ENCODE measurements at places on chromosomes 16 and 17.

GRCh38 chr17:41140360-41141131, at the start of gene KRTAP4-6:
Gene KRTAP4-6 (minus strand): TSS chr17:41140544. CDS start chr17:41140487, 57 bp downstream.
- DNase-seq = no peak

- DNase-seq = no peak
Measured at GRCh38 chr16:84526794-84527531, 22.5 kb upstream of the MEAK7 start.

DNA sequence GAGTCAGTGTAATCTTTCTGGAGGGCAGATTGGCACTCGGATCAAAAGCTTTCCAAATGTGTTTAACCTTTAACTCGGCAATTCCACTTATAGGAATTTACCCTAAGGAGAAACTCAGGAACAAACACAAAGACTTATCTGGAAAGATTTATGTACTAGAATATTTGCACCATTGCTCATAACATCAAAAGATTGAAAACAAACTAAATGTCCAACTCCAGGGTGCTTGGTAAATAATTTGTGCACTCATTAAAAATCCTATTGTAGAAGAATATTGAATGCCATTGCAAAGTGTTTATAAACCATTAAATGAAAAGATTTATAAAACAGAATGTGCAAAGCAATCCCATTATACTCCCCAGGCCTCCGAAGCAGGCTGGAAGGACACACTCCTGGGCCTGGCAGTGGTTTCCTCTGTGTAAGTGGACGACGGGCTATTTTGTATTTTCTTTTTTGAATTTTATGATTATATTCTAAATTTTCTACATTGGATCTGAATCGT, 18.7 kb upstream of the RBFOX3 start:
- DNase-seq = no peak

GRCh38 chr16:12629271-12629670, 174.4 kb downstream of the CPPED1 start:
- no peak for DNase-seq

- DNase-seq = no peak
Measured at GRCh38 chr16:87295661-87296531, 21.3 kb downstream of the C16orf95 start.

GRCh38 chr17:55598495-55598894, 87.2 kb upstream of the SMIM36 start:
- DNase-seq = no peak

DNA sequence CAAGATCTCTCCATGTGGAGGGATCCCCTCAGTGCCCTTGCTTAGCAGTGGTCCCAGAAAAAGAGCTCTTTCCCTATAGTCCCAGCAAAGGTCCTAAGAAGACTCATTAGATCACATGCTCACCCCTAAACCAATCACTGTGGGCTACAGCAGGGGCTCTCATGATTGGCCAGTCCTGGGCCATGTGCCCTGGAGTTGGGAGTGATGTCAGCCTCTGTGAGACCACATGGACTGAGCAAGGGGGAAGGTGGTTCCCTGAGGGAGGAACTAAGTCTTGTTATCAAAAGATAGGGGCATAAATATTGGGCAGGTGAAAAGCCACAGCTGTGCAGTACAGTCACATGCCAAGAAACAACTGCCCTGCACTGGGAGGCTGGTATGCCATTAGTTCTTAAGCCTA, 51.3 kb downstream of the SCNN1B start:
- DNase-seq = no peak

DNA sequence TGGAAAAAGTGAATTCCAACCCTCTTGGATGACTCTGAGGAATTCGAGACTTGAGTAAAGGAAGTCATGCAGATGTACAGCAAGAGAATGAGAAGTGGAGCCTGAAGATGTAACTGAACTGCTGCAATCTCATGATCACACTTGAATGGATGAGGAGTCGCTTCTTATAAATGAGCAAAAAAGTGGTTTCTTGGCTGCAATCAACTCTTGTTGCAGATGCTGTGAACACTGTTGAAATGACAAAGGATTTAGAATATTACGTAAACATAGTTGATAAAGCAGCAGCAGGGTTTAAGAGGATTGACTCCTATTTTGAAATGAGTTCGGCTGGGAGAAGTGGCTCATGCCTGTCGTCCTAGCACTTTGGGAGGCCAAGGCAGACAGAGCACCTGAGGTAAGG, 25.5 kb downstream of the ASPA start:
- DNase-seq = no peak

DNA sequence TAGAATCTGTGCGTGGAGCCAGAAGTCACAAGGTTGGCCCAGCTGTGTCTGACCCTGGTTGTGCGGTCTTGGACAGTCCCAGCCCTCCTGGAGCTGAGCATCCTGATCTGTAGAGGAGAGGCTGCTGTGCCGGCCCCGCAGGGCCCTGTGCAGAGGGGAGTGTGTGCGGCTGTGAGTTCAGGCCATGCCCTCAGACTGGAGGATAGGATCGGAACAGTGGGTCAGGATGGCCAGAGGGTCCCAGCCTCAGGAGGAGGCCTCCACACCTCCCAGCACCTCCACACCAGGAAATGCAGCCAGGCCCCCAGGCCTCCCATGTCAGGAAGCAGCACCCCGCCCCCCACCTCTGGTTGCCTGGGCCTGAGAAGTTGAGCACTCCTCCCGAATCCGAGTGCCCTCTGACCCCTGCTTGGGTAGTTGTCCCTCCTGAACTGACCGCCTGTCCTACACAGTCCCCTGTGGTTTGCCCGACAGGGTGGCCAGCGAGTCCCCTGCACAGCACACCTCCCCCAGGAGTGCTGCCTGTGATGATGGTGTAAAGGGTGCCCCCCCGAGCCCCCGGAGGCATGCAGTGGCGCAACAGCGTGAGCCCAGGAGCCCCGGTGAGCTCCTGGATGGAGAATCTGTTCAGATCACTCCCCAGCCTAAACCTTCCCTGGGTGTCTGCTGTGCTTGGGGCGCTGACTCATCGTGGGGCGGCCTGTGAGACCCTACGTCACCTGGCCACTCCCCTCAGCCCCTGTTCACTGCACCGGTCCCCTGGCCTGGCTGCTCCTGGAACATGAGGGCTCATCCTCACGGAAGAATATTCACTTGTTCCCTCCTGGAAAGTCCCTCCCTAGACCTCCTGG, 285.2 kb downstream of the SEC14L1 start:
- DNase-seq = peak; percentile 46

DNA sequence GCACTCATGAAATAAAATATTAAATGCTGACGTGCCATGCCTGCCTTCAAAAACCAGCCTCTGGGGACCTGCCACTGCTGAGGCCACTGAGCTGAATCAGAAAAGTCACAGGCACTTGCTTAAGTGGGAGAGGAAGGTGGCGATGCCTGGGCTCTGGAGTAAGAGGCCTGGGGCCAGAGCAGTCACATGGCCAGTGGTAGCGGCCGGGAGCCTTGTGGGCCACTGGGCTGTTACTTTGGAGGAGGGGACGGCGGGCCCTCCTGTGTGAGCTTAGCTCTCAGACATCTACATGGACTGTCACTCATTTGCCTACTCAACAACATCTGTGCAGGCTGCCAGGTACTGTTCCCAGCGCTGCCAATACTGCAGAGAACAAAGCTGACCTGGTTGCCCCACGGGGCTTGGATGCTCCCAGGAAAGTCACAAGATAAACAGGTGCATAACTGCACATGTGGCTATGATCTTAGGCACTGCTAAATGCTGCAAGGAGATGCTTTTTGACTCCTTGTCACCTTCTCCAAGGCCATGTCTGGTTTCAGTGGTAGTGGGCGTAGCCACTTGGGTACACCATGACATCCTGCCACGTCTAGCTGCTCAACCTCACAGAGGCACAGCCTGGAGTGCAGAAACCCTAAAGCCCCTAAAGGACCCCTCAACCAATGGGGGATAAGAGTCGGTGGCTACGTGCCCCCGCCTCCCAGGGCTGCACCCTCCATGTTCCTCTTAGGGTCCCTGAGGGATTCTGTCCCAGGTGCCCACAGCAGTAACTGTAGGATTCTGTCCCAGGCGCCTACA, 11.6 kb downstream of the COTL1 start:
- no peak for DNase-seq

DNA sequence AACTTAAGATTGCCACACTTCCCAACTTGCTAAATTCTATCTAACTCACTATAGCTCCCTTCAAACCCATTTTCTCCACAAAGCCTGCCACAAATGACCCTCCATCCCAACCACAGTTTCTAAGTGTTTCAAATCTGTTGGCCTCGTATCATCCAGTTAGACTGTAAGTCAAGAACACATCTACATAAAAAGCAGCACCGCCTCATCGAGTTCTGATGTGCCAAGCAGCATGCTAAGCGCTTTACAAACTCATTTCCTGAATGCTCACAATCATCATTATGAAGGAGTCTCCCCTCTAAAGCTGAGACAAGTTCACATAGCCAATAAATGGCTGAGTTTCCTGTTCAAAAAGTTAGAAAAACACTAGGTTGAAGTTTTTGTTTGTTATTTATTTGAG, 9.2 kb upstream of the ANKFY1 start:
- no peak for DNase-seq

- no peak for DNase-seq
Measured at GRCh38 chr17:77096570-77097214, 44.1 kb upstream of the SEC14L1 start.

GRCh38 chr17:4134721-4135120, 8.1 kb downstream of the ZZEF1 start:
- DNase-seq = no peak

- DNase-seq = no peak
Measured at GRCh38 chr17:19370493-19370960, 7.8 kb upstream of the MAPK7 start.

DNA sequence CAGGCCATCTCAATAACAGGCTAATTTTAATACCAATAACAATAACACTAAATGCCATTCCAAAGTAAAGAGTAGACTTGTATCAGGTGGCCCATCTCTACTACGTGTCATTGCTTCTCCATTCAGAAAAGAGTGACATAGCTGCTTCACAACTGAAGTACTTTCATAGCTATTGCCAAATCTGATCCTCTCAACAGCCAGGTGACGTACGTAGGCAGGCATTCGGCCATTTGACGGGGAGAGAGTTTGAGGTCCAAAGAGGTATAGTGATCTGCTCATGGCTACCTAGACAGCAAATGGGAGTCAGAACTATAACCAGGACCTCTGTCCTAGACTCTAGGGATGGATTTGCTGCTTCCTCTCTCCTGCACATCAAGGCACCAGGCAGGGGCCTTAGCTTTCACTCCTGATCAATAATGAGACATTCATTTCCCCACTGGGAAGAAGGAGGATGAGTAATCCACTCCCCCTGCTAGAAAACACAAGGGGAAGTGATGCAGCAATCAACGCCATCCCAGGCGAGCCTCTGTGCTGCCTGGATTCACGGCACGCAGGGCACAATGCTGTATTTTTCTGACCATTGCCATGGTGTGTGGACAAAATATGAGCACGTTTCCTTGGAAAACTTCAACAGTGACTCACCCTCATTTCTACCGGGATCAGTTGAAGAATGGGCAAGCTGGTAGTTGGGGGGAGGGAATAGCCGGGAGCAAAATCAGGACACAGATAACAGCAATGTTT, 80.9 kb downstream of the SPACA3 start:
- no peak for DNase-seq

GRCh38 chr17:18261146-18261515, 669 bp downstream of the MIEF2 start:
- peak; percentile 21 for DNase-seq

DNA sequence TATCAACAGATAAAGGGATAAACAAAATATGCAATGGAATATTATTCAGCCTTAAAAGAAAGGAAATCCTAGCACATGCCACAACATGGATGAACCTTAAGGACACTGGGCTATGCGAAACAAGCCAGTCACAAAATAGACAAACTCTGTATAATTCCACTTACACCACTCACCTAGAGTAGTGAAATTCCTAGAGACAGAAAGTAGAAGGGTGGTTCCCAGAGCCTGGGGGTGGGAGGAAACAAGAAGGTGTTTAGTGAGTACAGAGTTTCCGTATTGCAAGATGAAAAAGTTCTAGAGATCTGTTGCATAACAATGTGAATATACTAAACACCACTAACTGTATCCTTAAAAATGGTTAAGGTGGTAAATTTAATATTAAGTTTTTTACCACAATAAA, 10.0 kb downstream of the SPOP start:
- DNase-seq = no peak

DNA sequence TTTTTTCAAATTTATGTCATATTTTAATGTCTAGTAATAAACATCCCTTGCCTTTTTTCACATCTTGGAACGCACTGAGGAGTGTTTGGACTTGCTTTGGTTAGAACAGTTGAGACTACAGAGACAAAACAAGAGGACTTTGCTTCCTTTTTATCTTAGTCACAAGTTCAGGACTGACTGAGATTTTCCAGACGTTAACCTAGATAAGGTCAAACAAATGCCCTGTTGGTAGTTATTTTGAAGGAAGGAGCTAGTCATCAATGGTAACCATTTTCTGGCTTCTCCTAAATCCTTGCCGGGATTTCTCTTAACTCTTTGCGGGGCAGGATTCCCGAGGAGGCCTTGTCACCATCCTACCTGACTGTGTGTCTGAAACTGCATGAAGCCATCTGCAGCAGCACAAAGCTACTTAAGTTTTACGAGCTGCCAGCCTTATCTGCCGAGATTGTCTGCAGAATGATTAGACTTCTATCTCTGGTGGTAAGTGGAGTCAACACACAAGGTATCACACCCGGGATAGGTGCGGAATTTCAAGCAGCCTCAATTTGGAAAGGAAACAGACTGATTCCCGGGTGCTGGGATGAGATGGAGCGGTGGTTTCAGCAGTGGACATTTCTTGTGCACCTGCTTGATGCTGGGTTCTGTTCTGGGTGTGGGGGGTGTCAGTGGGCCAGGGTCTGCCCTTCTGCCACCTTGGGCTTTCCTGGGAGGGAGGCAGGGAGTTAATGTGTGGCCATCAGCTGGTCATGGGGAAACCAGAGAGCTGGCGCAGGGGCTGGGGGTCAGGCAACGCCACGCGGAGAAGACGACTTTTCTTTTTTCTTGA, 48.3 kb downstream of the RNF213 start:
- no peak for DNase-seq

- DNase-seq = no peak
Measured at GRCh38 chr17:50356892-50357510, 11.1 kb downstream of the XYLT2 start.

DNA sequence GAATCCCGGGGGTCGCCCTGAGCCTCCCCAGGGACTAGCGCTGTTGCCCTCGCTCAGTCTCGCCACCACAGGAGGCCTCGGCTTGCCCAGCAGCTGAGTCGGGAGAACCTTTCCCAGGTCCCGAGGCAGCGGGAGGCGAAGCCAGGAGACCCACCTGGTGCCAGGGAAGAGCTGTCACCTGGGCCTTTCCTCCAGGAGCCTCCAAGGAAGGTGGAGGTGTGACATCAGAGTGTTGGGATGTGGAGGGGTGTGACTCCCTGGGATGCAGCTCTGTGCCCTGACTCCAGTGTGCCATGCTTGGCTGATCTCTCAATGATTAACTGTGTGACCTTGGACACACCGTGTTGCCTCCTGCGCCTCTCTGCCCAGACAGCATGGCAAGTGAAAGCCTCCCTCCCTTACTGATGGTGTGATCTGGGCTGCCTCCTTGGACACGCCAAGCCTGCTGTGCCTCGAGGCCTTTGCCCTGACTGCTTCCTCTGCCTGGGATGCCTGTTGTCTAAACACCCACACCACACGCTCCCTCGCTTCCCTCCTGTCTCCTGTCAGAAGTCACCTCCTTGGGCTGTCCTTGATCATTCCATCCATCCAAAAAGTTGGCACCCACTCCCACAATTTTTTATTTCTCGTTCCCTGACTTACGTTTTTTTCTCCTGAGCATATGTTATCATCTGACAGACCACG, 88.0 kb downstream of the CMIP start:
- no peak for DNase-seq

GRCh38 chr17:18191236-18191667, 7.6 kb downstream of the ALKBH5 start:
- no peak for DNase-seq

Measured in stimulated activated CD4-positive, alpha-beta T cell treated with anti-CD3 and anti-CD28 coated beads, Interleukin-4, amount 100 ng/mL, for 1 hour (primary cell).